ENCODE measurements at places on chromosomes 1 and 21. TPM values are rescaled to one million over a fixed set of nuclear protein-coding genes. Genes with fewer than 3 reads are reported as not detected.

- H3K27ac ChIP-seq = peak overlapping the region; percentile 5
- H3K27me3 ChIP-seq = peaks cover 5% of the 10 kb centered on the region
- no peak overlapping the region for H3K4me3 ChIP-seq
- DNase-seq = no peak
Observed at GRCh38 chr1:175197531-175197930, 5.0 kb upstream of the KIAA0040 start.

DNA sequence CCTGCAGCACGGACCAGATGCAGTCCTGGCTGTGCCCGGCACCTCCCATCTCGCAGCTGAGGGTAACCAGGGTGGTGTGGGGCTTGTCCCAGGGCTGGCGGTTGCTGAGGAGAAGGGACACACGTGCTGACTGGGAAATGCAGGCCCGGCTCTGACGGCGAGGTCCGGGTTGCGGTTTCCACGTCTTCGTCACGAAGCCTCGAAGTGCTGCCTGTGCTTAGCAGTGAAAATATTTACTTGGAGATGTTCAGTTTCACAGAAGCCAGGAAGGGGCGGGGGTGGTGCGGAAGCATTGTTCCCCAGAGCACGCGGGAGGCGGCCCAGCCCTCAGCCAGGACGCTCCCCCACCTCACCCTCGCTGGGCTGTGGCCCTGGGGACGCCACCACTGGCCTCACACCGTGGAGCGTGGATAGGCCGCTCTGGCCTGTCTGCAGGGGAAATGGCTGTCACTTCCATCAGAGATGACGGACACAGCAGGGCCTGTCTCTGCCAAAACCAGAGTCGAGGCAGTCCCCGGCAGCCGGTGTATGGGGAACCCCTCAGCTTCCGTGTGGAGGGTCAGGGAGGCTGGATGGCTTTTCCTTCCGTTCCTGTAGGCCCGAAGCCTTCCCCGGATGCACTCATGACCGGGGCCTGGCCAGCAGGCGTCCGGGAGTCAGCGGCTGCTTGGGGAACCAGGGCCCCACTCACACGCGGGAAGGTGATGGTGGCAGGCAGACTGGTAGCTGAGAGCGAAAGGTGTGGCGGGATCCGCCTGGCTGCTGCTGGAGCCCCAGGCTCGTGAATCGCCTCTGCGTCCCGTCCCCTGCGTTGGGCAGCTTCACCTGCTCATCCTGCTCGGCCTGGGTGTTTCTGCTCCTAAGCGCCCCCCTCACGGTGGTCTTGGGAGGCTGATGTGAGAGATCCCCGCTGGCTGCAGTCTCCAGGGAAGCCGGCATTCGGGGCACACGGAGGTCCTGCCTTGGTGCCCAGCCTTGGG lies 14.7 kb upstream of the POFUT2 start:
- H3K36me3 ChIP-seq = no peaks in the 10 kb centered on the region
- H3K27me3 ChIP-seq = peaks cover 6% of the 10 kb centered on the region
- H3K4me1 ChIP-seq = peaks cover 6% of the 10 kb centered on the region
- H3K4me3 ChIP-seq = no peak overlapping the region
- H3K27ac ChIP-seq = no peak overlapping the region

DNA sequence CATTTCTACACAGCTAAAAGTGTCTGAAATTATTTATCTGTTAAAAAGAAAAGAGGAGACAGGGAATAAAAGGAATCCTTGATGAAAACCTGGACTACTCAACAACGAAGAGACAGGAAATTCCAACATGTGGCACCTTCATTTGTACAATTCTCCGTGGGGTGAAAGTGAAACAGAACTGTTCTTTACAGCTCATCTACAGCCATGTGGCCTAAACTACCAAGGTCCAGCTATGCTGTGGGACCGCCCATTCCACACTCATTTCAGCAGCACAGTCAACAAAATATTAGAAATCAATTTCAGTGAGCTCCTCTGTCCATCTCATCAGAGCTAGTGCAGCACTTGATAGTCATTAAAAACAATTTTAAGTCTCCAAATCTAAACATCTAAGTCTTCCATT lies 44.0 kb downstream of the UBR4 start:
- DNase-seq = no peak
- H3K27me3 ChIP-seq = no peaks in the 10 kb centered on the region
- H3K4me1 ChIP-seq = peaks cover 10% of the 10 kb centered on the region
- H3K4me3 ChIP-seq = no peak overlapping the region
- peaks cover 66% of the 10 kb centered on the region for H3K36me3 ChIP-seq

Gene TRIM67
- not detected for total RNA-seq

Data from activated CD8-positive, alpha-beta memory T cell treated with anti-CD3 and anti-CD28 coated beads, Interleukin-2, amount 10 ng/mL, durations not matched to agents 7 days and 5 days (primary cell).